Activated naive CD8-positive, alpha-beta T cell treated with anti-CD3 and anti-CD28 coated beads for 36 hours (primary cell): ENCODE measurements at places on chromosomes 1 and 21. TPM values are rescaled to one million over a fixed set of nuclear protein-coding genes. Genes with fewer than 3 reads are reported as not detected.

GRCh38 chr1:60345621-60346020, 272.1 kb upstream of the C1orf87 start:
- no peak for DNase-seq

GRCh38 chr1:83131692-83131955, 867.3 kb downstream of the TTLL7 start:
- DNase-seq: no peak

DNA sequence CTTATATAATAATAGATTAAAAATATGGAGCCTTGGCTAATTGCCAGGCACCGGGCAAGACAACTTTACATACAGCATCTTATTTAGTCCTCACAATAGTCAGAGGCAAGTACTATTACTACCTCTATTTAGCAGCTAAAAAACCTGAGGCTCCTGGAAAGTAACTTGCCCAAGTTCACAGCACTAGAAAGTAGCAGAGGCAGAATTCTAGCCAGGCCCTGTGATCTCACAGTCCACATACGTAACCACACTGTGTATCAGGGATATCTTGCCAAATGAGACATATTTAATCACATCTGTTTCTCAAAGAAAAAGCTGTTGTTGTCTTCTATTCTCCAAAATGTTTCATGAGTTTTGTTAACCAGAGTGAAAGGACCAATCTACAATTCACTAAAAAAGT, 378.5 kb downstream of the PLPP3 start:
- no peak for DNase-seq

GRCh38 chr1:31487143-31487542, 74.1 kb downstream of the SERINC2 start:
- DNase-seq: no peak

The SIM2 gene
- total RNA-seq: not detected

The MMP23B gene
- total RNA-seq: 1.4 TPM

The TRPM2 gene
- total RNA-seq: 3.7 TPM
